CD4-positive, alpha-beta T cell treated with Interleukin-2 at 100 ng/mL for 4 hours (primary cell): ENCODE measurements at places on chromosomes 4 and X.
A peak's percentile ranks its signal among the peaks of the same experiment; 100 is the strongest.

- DNase-seq, result peak; percentile 5
Observed at GRCh38 chrX:68498044-68498507, 775 bp upstream of the YIPF6 start.

- no peak for DNase-seq
Observed at GRCh38 chrX:26672571-26672970, 456.6 kb downstream of the MAGEB5 start.

DNA sequence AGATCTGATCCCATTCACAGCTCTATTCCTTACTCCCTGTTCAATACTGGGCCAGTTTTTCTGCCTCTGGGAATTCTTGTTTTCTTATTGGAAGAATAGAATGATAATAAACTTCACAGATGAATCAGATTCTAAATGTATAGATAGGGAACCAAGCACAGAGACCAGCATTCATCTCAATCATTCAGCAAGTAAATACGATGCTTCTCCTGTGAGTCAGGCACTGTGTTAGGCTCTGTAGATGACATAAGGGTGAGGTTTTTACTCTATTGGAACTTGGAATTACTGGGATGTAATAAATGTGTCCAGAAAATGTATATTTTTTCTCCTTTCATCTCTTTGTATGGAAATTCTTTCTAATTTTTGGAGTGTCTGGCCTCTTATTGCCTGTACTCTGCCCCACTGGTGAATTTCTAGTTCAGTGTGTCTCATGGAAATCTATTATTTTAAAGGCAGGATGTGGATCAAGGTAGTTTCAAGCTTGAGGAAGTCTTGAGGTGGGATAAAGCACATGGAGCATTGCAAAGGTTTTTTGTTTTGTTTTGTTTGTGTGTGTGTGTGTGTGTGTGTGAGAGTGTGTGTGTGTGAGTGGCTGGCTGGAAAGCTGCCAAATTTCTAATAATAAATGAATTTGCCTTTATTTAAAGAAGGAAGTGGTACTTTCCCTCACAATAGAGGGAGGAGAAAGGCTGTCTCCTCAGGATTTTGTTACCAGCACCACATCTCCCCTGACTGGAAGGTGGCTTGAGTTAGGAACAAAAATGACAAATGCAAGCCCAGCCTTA, 117.9 kb upstream of the HS3ST1 start:
- no peak for DNase-seq

DNA sequence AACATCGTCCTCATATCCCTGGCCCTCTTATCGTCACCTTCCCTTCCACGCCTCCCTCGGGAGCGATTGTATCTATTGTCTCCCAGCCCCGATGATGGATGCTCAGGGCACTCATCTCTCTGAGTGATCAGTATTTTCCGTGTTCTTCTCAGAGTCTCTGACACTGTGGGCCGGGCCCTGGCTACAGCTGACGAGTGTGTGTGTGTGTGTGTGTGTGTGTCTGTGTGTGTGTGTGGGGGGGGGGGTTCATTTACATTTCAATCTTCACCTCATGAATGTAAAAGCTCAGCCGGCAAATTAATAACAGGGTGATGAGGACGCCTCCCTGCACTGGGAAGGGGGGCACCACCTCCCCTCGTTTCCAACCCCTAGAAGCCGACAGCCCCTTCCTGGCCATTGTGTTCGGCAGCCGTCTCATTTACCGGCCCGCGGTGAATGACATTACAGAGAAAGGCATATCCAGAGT, 159.5 kb downstream of the SHOX start:
- DNase-seq, result no peak

- DNase-seq, result no peak
Observed at GRCh38 chrX:151419782-151420181, 22.8 kb downstream of the VMA21 start.

DNA sequence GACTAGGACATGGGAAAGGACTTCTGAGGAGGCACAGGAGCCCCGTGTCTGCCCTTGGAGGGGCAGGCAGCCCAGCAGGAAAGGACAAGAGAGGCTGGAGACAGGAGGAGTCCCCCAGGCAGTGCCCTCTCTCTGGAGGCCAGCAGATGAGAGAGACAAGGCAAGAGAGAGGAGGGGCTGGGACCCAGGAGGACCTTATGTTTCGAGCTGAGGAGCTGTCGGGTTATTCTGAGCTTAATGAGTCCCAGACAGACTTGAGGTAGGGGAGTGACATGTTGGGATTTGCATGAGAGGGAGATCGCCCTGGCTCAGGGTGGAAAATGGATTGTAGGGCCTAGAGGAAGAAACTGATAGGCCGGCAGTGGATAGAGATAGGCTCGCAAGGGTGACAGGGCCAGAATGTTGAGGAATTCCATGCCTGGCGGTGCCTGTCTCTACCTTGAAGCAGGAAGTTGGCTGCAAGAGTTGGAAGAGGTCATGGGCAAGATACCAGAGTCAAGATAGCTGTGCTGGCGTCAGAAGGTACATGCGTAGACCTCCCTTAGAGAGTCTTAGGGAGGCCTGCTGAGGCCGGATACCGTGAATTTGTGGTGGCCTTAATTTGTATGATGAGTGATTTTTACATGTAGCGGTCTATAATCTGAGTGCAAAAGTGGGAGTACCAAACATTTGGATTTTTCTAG, 19.4 kb downstream of the STOX2 start:
- DNase-seq, result no peak

DNA sequence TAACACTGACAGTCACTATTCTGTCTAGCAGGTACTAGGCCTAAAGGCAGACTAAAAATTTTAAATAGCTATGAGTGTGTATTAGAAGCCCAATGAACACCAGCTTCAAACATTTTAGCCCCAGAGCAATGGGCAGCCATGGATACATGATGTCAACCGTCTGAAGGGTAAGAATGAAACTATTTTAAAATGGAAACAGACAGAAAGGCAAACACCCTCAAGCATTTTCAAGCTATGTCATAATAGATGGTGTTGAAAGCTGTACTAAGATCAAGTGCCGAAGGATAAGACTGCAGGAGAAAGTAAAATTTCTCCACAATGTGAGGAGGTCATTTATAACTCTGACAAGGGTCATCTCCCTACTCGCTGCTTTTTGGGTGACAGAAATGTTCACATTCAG, 225.0 kb downstream of the COL25A1 start:
- no peak for DNase-seq

- DNase-seq, result no peak
Observed at GRCh38 chr4:46081248-46081647, 42.6 kb downstream of the GABRG1 start.

DNA sequence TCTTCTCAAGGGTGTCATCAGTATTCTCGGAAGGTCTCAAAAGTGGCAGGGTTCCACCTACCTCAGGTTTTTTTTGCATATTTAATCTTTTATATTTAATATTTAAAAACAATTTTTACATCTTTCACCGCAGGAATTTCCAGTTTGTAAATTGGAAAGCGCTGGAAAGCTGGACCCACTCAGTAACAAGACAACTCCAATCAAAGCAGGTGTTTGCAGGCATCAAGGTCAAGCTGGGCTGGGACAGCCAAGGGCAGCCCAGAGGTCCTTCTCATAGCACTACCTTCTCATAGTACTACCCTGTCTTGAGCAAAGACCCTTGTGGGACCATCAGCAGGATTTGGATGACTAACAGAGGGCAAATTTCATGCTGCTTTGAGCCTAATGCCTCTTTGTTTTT, 160.1 kb downstream of the TET2 start:
- DNase-seq, result no peak

DNA sequence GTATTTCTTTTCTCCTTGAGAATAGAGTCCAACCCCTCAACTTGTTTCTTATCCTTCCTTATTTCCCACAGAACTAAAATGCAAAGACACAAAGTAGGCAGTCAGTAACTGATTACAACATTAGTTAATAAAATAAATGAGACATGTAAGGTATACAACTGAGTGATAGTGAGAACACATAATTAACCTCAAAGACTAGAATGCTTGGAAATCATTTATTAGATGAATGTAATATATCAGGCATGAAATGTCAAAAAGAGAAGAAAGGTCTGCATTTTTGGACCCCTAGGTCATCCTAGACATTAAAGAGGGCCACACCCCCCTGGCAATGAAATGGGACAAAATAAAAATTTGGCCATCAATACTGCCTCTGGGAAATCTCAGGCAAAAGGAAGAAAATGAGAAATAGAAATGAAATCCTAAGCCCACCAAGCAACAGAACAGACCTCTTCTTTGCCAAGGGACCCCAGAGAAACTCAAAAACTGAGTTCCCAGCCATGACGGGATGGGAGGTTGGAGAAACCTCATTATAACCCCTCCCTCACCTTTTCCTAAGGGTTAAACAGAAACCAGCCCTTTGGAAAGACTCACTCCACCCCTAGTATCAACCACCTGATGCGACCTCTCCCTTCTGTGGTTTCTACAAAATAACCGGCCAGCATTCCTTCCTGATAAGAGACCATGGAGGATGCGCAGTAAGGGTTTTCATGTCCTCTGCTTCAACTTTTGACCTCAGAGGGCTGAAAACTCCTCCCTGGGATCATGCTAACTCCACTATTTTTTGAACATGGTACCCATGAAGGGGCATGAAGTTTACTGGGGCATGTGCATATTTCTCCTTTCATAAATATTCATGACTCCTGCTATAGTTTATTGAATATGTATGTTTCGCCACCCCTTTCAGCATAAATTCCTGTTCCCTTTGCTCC, 90.0 kb upstream of the EXOC1L start:
- DNase-seq, result no peak

DNA sequence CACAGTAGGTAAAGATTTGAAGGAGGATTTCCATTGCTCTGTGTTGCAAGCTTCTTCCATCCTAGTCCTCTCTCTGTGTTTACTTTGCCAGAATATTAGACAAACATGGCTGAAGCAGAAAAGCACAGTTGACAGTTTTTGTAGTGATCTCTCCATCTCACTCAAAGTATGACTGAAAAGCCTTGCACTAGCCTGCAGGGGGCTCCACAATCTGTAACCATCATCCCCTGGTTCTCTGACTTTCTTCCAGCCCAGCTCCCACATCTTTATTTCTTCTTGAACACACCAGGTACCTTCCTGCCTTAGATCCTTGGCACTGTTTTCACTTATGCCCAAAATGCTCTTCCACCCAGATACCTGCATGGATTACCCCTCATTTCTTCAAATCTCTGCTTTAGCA, 34.1 kb upstream of the HHIP start:
- no peak for DNase-seq

DNA sequence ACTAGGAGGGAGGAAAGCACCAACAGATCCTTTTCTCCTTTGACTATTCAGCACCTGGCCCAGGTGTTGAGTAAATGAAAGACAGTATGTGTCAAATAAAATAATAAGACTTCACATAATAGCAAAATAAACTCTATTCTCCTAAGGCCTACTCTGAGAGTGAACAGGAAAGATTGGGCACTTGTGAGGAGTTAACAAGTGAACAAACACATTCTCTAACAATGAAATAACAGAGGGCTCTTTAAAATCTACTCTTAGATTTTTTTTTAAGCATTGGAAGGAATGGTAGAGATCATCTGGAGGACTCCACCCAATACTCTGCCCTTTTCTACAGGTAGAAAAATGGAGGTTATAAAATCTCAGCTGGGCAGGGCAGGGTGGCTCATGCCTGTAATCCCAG, 39.1 kb upstream of the NOCT start:
- no peak for DNase-seq

- no peak for DNase-seq
Observed at GRCh38 chr4:17230727-17231126, 281.2 kb downstream of the QDPR start.

- no peak for DNase-seq
Observed at GRCh38 chrX:29257521-29257920, 670.3 kb downstream of the IL1RAPL1 start.

GRCh38 chr4:95524184-95524583, 24.6 kb downstream of the UNC5C start:
- DNase-seq, result no peak

DNA sequence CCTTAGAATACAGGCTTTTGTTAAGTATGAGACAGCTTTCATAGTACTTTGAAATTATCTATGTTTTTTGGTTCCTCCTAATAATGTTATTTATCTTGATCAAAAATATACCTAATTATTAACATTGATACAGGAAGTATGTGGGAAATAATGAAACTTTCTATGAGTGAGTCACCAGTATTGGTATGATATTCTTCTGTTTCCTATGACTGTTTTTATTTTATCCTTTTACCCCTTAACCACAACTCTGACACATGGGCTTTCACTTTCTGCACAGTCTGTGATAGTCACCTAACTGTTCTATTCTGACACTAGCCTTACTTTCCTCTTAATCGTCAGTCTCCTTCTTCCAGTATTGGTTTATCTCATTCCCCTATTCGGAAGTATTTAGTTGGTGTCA, 4.7 kb downstream of the THAP9 start:
- peak; percentile 67 for DNase-seq
